ENCODE measurements at places on chromosomes 4 and X.

GRCh38 chr4:183986971-183987946, 82.2 kb downstream of the STOX2 start:
- H3K4me1 ChIP-seq = peaks cover 6% of the 10 kb centered on the region
- DNase-seq = no peak
- no peaks in the 10 kb centered on the region for H3K27me3 ChIP-seq
- H3K36me3 ChIP-seq = no peaks in the 10 kb centered on the region

DNA sequence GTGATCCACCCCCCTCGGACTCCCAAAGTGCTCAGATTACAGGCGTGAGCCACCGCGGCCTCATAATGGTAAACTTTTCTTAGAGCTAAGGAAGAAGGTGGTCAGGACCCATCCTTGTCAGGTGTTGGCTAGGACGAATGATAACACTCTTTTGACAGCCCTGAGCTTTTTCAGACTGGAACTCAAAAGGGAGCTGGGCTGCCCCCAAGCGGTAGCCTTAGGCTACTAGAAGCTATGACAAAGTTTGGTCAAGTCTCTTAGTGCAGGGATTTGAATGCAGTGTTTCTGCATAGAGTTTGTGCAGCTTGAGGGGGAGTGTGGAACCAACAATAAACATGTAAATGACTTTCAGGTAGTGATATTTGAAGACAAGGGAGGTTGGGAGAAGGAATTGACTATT, 11.8 kb upstream of the HSD17B10 start:
- H3K4me3 ChIP-seq = no peak overlapping the region
- H3K4me1 ChIP-seq = peaks cover 3% of the 10 kb centered on the region
- H3K27ac ChIP-seq = no peak overlapping the region
- no peaks in the 10 kb centered on the region for H3K27me3 ChIP-seq

- no peaks in the 10 kb centered on the region for H3K4me1 ChIP-seq
- no peak for DNase-seq
- H3K4me3 ChIP-seq = no peak overlapping the region
- no peaks in the 10 kb centered on the region for H3K36me3 ChIP-seq
These were observed 105.7 kb upstream of the PTCHD1 start for GRCh38 chrX:23228950-23229448.

- H3K27ac ChIP-seq = no peak overlapping the region
- H3K4me1 ChIP-seq = no peaks in the 10 kb centered on the region
- DNase-seq = no peak
- no peaks in the 10 kb centered on the region for H3K36me3 ChIP-seq
- no peaks in the 10 kb centered on the region for H3K27me3 ChIP-seq
- H3K4me3 ChIP-seq = no peak overlapping the region
These were observed 144.4 kb downstream of the GLRA2 start for GRCh38 chrX:14673764-14674163.

- no peaks in the 10 kb centered on the region for H3K4me1 ChIP-seq
- no peaks in the 10 kb centered on the region for H3K36me3 ChIP-seq
- H3K27ac ChIP-seq = no peak overlapping the region
- no peak for DNase-seq
These were observed 35.3 kb upstream of the JADE3 start for GRCh38 chrX:46876901-46877300.

DNA sequence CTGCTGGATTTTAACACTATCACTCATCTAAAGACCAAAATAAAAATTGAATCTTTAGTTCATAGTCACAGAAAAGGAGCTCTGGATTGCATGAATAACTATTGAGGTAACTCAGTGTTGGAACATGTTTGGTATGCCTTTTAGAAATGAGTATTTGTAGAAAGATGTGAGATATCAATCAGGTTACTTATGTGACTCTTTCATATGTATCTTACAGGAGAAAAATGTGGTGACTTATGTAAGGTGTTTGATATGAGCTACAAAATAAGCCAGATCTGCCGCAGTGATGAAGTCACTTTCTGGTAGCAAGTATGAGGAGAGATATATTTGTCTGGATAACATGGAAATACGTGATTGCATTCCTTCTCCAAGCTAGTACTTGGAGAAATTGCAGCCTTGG, 1653.3 kb upstream of the PCDH7 start:
- H3K27ac ChIP-seq = no peak overlapping the region
- H3K4me1 ChIP-seq = no peaks in the 10 kb centered on the region
- no peaks in the 10 kb centered on the region for H3K36me3 ChIP-seq
- DNase-seq = no peak
- H3K27me3 ChIP-seq = no peaks in the 10 kb centered on the region

- H3K4me1 ChIP-seq = no peaks in the 10 kb centered on the region
- no peaks in the 10 kb centered on the region for H3K27me3 ChIP-seq
- no peak for DNase-seq
- H3K4me3 ChIP-seq = no peak overlapping the region
- H3K27ac ChIP-seq = no peak overlapping the region
These were observed 805.3 kb downstream of the C4orf33 start for GRCh38 chr4:129901205-129901604.

DNA sequence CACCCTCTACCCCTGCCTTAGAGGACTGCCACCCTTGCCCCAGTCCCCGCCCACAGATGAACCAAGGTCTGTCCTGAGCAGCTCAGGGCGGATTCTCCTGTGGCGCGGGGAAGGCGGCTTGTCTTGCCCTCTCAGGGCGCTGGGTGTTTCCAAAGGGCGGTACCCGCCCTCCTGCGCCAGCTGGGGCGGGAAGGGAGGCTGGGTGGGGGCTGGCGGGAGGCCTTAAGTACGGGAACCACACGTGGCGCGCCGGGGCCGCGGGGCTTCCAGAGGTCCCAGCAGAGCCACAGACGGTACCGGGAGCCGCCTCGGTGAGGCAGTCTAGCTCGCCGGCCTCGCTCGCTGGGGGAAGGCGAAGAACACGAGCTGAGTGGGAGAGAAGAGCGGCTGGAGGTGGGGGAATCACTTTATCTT, 361.1 kb downstream of the MID1IP1 start:
- DNase-seq = no peak
- no peak overlapping the region for H3K27ac ChIP-seq
- peaks cover 14% of the 10 kb centered on the region for H3K27me3 ChIP-seq
- H3K36me3 ChIP-seq = no peaks in the 10 kb centered on the region

DNA sequence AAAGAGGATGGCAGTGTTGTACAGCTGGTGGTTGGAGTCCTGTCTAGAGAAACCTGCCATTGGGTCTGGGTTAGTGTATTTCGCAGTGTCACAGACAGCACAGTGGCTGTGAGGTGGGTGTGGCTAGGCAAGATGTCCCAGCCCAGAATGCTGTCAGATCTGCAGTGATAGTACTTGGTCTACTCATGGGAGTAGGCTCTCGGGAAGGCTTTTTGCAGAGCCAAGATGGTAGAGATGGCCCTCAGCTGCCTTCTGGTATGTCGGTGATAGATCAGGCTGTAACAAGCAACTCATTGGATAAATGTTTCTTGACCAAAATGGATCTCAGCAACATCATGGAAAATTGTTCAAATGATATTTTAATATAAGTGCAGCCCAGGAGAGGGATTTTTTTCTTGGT, 84.3 kb upstream of the WDR1 start:
- no peak overlapping the region for H3K4me3 ChIP-seq
- no peaks in the 10 kb centered on the region for H3K27me3 ChIP-seq
- H3K27ac ChIP-seq = no peak overlapping the region
- H3K36me3 ChIP-seq = no peaks in the 10 kb centered on the region
- no peaks in the 10 kb centered on the region for H3K4me1 ChIP-seq

DNA sequence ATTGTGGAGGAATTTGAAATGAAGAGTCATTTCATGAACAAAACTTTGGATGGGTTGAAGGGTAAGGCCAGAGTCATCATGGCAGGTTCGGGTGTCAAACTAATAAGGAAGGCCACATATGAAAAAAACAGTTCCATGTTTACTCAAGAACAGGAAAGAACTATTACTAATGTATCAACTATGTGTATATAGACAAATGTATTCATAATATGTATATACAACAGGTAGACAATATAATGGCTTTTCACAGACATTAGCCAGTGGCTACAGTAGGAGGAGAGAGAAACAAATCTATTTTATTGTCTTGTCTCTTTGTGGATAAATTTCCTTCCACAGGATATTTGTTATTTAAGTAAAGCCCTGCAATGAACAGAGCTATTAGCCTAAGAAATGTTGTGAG, 101.1 kb downstream of the CBLL2 start:
- DNase-seq = no peak
- H3K4me1 ChIP-seq = no peaks in the 10 kb centered on the region
- no peak overlapping the region for H3K27ac ChIP-seq
- no peaks in the 10 kb centered on the region for H3K36me3 ChIP-seq
- no peak overlapping the region for H3K4me3 ChIP-seq

DNA sequence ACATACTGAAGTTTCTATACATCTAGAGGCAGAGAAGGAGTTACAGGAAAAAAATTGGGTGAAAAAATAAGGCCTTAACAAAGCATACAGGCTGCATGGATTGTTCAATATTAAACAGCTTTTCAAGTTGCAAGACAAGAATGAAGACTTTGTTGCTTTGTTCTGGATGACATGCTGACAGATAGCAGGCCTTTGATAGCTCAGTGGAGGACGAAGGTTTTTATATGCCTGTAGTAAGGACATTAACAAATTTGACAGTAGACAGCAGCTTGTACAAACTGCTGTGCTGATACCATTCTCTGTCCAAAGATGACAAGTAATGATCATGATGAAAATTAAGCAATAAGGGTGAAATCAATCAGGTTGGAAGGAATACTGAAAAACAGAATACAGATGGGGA, 309.9 kb downstream of the NKX6-1 start:
- no peaks in the 10 kb centered on the region for H3K4me1 ChIP-seq
- no peaks in the 10 kb centered on the region for H3K27me3 ChIP-seq
- H3K27ac ChIP-seq = no peak overlapping the region
- H3K36me3 ChIP-seq = no peaks in the 10 kb centered on the region

DNA sequence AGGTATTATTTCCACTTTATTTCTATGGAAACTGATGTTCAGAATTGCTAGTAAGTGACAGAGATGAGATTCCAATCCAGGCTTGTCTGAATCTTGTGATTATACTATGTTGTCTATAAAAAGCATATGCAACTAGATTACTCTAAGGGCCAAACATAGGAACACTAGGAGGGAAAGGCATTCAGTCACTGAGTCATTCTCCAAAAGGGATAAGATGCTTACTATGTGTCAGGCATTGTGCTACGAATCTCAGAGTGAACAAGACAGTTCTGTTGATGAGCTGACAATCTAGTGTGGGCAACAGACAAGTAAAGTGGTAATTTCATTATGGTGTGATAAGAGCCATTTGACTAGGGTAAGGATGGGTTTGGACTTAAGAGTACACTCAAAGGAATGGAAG, 77.2 kb downstream of the RASL11B start:
- DNase-seq = no peak
- no peak overlapping the region for H3K4me3 ChIP-seq
- H3K27me3 ChIP-seq = no peaks in the 10 kb centered on the region
- H3K27ac ChIP-seq = no peak overlapping the region
- H3K36me3 ChIP-seq = no peaks in the 10 kb centered on the region

GRCh38 chrX:21004835-21005234, 369.4 kb upstream of the CNKSR2 start:
- DNase-seq = no peak
- H3K36me3 ChIP-seq = no peaks in the 10 kb centered on the region
- no peak overlapping the region for H3K4me3 ChIP-seq

DNA sequence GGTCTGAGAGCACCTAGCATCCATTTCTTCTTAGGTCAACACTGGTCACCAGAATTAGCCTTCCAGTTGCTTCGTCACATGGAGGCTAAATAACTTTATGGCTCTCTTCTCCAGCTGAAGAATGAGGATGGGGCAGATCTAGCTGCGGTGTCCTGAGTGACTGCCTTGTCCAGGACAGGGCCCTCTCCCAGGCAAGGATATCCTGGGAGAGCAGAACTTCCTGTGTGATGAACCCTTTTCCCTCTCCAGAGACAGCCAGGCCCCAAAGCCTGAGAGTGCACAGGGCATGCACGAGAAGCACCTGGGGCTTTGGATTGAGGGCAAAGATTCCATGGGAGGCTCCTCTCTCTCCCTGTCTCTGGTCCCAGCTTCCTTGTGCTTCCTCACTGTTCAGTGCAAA, 108.2 kb upstream of the MAMLD1 start:
- H3K4me3 ChIP-seq = no peak overlapping the region
- H3K27ac ChIP-seq = no peak overlapping the region
- H3K36me3 ChIP-seq = no peaks in the 10 kb centered on the region
- no peaks in the 10 kb centered on the region for H3K27me3 ChIP-seq

GRCh38 chr4:147463065-147463464, 17.8 kb upstream of the EDNRA start:
- no peak overlapping the region for H3K27ac ChIP-seq
- H3K4me3 ChIP-seq = no peak overlapping the region
- DNase-seq = no peak
- no peaks in the 10 kb centered on the region for H3K27me3 ChIP-seq

DNA sequence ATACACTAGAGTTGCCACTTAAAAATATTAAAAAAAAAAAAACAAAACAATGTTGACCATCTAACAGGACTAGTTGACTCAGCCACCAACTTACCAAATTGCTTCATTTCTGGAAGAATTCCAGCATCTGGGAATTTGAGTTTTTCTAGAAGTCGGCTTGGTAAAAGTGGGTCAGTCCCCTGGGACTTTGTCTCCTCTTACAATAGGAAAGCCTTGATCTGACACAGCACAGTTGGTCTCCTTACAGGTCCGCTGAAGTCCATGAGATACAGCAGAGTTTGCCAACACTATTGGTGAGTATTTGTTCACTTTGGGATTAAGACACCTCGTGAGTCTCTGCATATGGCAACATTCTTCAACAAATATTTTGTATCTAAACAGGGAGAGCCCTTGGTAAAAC, 18.2 kb upstream of the DDIT4L start:
- no peak overlapping the region for H3K4me3 ChIP-seq
- H3K36me3 ChIP-seq = no peaks in the 10 kb centered on the region
- H3K27ac ChIP-seq = no peak overlapping the region
- DNase-seq = no peak
- no peaks in the 10 kb centered on the region for H3K27me3 ChIP-seq

DNA sequence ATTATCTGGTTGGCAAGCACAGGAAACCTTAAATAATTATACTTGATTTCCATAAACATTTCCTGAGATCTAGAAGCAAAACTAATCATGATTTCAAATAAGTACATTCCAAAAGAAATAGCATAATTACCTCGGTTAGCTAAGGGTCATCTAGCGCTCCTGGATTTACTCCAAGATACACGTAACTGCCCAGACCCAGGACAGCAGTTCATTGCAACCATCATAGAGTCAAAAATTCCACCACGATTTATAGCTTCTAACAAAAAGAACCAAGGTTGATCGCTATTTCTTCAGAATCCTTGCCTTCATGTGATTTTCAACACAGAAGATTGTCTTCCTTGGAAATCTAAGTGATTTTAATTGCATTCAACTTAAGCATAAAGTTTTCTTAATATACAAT, 1235.5 kb upstream of the TENM3 start:
- H3K36me3 ChIP-seq = no peaks in the 10 kb centered on the region
- no peak overlapping the region for H3K27ac ChIP-seq
- H3K27me3 ChIP-seq = no peaks in the 10 kb centered on the region
- no peaks in the 10 kb centered on the region for H3K4me1 ChIP-seq

GRCh38 chr4:122503214-122503613, 46.7 kb upstream of the IL2 start:
- H3K27ac ChIP-seq = no peak overlapping the region
- H3K27me3 ChIP-seq = no peaks in the 10 kb centered on the region
- no peak for DNase-seq
- H3K4me1 ChIP-seq = no peaks in the 10 kb centered on the region
- no peak overlapping the region for H3K4me3 ChIP-seq
- H3K36me3 ChIP-seq = no peaks in the 10 kb centered on the region

All from thymus (tissue), 14 donors.